ENCODE measurements at places on chromosomes 1 and 21.

GRCh38 chr1:93129507-93130099 lies 50.5 kb downstream of the MTF2 start:
- no peak for DNase-seq

- no peak for DNase-seq
These were observed 184.3 kb downstream of the NCAM2 start for GRCh38 chr21:21182401-21183010.

GRCh38 chr1:9105336-9105867 lies 23.5 kb downstream of the GPR157 start:
- DNase-seq, result no peak

DNA sequence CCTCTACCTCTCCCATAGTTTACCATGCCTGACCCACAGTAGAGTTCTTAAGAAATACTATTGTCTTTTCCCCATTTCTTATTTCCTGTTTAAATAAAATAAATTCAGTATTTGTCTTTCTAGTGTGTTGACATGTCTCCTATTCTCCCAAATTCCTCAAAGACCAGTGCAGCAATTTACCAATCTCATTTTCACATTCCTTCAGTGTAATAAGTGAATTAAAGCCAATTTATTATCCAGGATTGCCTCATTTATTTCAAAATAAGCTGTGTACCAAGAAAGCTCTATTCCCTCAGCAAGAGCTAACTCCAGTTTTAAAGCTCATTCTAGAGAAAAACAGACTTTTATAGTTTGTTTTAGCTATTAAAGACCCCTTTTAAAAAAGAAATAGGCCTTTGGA lies 49.9 kb downstream of the DISC1 start:
- DNase-seq, result no peak

GRCh38 chr1:172391976-172392375 lies 28.5 kb upstream of the C1orf105 start:
- no peak for DNase-seq

- DNase-seq, result no peak
These were observed 14.3 kb downstream of the LEPR start for GRCh38 chr1:65434760-65435159.

- DNase-seq, result no peak
These were observed 556.7 kb downstream of the DPYD start for GRCh38 chr1:97364086-97364485.

DNA sequence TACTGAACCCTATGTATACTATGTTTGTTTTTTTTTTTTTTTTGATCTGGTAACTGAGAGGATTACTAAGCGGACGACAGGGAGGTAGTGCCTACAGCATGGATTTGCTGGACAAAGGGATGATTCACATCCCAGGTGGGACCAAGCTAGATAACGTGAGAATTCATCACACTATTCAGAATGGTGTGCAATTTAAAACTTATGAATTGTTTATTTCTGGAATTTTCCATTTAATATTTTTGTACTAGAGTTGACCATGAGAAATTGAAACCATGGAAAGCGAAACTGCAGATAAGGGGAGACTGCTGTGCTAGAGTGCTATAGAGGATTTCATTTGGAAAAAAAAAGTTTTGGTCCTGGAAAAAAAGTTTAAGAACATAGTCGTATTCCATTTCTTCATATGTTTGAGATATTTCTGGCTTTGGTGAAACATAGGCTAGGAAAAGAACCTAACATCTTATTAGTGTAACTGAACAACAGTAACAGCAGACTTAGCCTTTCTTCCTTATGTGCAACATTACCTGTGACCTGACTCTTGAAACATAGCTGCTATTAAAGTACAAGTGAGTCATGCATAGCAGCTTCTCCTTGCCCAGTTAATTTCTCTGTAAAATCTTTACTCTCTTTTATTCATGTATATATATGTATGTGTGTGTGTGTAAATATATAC lies 202.5 kb downstream of the FGGY start:
- DNase-seq, result no peak

DNA sequence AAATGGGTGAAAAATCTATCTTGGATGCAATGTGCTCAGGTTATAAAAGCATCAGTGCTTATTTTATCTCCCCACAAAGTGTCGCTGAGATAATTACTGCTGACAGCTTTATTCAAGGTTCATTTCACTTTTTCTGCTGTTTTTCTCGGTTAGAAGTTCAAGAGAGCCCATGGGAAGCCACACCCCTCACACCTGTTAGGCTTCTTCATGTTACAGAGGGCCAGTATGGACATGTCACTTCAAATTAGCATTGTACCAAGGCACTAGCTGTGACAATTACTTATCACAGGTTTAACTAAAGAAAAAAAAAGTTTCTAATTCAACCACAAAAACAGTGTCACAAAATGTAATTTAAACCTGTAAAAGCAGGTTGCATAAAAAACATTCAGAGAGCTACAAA lies 187.3 kb upstream of the DMRTA2 start:
- no peak for DNase-seq

GRCh38 chr21:41562101-41563000 lies 54.4 kb upstream of the TMPRSS2 start:
- no peak for DNase-seq

DNA sequence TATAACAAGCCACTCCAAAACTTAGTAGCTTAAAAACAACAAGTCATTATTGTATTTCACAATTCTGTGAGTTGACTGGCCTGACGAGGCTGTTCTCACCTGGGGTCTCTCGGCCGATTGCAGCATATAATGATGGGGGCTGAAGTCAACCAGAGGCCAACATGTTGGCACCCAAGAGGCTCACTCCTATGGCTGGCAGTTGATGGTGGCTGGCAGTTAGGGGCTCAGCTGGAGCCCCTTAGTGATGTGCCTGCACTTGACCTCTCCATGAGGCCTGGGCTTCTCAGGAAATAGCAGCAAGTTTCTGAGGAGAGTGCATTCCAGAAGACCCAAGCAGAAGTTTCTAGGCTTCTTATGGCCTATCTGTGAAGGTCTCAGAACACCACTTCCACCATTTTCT lies 459.4 kb downstream of the NPHP4 start:
- no peak for DNase-seq

- DNase-seq, result no peak
These were observed 2.4 kb downstream of the CCN1 start for GRCh38 chr1:85582687-85583591.

- DNase-seq, result no peak
These were observed 16.4 kb downstream of the CAPZA1 start for GRCh38 chr1:112636056-112636455.

DNA sequence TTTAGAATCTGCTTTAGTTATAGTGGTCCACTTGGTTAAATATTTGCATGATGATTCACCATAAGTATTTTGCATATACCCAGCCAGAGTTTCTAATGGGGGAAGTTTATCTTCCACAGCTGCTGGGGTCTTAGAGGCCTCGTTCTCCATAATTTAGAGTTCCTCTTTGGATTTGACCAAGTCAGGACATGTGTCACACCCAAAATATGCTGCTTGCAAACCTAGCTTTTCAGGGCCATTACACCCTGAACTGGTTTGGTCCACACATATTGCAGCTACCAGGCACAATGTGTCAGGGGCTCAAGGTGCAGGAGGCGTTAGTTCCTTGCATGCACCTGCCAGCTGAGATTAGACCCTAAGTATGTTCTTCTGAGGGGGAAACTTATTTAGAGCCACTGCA lies 17.1 kb upstream of the FMO4 start:
- no peak for DNase-seq

DNA sequence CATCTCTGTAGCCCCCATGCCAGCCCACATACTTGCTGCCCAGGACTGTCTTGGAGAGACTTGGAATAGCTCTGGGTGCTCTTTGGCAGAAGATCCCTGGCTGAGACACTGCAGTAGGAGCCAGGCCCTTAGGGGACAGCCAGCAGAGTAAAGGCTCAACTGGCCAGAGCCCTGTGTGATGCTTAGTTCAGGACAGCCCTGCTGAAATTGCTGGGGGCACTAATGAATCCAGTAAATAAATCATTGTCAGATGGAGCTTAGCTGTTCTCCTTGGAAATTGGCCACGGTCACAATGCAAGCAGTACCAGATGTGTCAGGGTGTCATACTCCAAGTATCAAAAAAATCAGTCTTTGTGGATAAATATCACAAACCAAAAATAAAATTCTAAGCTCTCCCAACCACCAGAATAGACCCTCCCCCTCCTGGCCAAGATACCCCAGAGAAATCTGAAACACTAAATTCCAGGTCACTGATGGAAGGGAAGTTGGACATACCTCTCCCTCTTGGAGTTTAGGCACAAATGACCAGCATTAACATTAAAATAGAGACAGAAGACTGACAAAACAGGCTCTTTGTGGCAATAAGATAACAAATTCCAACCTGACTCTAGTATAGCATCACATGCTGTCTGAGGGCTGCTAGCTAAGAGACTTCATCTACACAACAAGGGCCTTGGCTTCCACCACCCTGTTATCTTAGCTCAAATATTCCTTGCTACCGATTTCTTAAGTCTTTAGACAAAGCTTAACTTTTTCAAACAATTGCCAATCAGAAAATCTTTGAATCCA lies 83.2 kb upstream of the DNAH14 start:
- DNase-seq, result no peak

DNA sequence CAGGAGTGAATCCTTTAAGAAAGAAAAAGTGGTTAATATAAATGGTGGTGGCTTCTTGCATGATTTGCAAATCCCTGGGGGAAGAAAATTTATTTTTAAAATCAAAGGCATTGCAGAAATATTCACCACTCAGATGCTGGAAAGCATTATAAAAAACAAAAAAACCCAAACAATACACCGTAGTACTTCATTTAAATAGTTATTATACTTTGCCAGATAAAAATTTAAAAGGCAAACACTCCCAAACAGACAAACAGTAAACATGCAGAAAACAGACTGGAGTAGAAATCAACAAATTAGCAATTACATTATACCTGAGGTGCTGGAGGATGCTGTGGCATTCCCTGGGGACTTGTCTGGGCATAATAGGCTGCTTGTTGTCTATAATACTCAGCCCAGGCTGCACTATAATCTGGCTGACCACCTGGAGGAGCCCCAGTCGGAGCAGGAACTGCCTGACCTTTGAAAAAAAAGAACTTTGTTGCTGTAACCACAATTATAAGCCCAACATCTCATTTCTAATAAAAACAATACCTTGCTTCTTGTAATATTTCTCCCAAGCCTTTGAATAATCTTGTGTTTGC lies 29.9 kb downstream of the FUBP1 start:
- no peak for DNase-seq

DNA sequence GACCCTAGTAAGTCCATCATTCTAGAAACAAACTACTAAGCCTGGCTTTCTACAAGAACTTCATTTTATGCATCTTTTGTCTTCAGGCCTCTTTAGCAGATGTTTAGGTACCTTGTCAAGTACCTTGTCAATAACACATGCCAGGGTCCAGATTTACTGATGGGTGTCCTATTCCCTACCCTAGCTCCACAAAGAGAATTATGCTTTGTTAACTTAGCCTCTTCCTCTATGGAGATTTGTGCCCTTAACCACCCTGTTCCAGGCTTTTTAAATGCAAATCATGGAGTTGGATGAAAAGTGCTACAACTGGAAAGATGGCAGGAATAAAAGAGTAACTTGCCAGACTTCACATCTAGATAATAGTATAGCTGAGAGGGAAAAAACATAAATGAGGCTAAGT lies 42.7 kb downstream of the SPATA46 start:
- DNase-seq, result no peak

DNA sequence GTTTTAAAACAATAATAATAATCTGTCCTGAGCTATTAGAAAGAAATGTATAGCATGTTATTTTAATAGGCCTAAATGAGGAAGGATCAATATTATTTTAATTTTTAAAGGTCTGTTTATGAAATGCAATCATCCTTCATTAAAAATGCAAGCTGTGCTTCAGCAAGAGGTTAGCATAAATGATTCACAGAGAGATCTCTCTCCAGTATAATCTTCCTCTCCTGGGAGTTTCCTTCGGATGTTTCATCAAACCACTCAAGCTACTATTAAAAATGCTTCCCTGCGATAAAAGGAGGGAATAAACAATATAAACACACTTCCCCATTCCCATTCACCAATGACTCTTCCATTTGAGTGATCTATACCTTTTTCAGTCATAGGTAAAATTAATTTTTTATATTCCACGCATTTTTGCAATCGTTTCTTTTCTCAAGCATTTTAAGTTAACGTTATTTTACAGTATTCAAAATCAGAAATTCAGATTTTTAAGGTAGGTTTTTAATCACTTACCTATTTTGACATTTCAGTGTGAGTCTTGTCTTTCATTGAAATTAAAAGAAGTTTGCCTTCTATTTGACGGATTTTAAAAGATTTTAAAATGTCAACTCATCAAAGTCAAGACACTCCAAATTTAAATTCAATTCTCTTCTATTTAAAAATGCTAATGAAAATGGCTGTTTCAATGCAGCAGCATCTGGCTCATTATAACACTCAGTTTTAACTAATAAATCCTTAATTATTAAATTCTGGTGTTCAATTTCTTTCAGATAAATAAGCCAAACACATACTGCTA lies 64.3 kb downstream of the RERE start:
- no peak for DNase-seq

DNA sequence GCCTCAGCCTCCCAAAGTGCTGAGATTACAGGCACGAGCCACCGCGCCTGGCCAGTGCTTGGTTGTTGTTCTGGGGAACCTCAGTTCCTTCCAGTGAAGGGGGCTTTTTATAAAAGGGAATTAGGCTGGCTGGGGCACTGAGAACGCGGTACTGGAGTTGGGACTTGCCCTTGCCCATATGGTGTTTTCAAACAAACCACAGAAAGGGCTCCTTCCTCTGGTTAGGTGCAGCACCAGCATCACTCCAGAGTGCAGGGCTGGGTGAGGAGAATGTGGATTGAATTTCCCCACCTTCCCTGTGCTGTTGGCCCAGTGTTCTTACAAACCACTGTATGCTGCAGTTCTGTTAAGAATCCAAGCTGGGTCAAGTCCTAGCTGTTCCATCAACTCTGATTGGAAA lies 5.3 kb downstream of the MAN1C1 start:
- DNase-seq, result no peak

DNA sequence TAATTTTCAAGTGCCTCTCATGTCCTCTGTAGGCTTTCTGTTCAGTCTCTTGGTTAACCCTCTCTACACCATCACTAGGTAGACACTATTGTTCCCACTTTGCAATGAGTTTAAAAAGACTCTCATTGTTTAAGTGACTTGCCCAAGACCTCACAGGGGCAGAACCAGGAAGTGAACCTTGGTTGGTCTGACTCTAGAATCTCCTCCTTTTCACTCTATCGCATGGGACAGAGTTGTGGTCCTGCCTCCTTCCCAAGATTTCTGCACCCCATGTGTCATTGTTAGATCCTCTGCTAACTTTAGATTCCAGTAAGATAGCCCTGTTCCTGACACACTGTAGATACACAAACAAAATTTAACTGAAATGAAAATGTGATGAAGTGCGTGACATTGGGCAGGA lies 481.7 kb upstream of the USP24 start:
- no peak for DNase-seq

DNA sequence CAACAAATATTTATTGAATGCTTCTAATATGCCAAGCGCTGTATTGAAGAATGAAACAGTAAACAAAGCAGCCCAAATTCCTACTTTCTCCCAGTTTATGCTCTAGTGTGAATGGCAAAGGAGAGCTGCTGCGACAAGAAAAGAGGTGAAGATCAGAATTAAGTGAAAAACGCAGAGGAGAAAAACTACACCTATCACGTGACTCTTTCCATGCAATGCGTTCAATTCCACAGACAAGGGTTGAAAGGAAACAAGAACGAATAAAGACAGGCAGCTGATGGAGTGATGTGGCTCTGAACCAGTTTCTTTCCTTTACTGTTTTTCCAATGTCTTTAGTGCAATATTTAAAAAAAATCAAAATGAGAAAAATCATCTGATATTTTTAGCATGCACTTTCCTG lies 23.6 kb downstream of the MT1HL1 start:
- no peak for DNase-seq
